Stimulated activated CD8-positive, alpha-beta memory T cell treated with anti-CD3 and anti-CD28 coated beads, Interleukin-7, amount 100 ng/mL, for 24 hours (primary cell): ENCODE measurements at places on chromosomes 5 and 9.

DNA sequence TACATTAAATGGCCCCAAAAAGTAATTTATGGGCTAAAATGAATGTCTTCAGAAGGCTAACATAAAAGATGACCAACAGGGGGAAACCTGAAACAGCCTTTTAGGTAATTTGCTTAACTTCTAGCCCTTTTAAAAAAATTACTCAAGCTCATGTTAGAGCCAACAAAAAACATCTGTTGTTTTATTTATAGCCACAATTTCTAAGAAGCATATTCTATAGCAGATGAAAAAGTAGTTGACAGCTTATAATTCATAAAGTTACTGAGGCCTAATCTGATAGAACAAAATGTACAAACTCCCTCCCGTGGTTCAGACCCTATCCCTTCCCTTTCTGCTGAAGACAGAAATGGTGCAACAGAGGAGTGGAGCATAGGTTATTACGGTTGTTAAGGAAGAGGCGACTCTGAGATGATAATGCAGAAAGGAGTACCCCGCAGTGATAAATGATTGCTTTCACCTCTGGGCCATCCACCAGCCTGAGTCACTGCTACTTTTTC, 46.1 kb downstream of the PIK3R1 start:
- no peak for DNase-seq

DNA sequence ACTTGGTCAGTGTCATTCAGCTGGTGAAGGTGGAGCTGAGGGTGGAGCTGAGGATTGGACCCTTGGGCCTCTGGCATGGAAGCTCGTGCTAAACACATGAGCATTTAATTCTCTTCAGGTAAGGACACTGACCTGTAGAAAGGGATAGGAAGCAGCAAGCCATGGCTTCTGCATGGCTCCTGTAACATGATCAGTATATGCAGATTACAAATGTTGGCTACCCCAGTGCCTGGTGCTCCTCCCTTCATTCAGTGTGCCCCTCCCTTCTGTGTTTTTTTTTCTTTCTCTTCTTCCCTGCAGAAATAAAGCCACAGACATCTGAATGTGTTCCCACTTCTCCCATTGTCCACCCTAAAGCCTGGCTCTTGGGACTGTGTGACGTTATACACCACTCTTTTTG, 52.9 kb downstream of the ARHGAP26 start:
- DNase-seq: no peak

DNA sequence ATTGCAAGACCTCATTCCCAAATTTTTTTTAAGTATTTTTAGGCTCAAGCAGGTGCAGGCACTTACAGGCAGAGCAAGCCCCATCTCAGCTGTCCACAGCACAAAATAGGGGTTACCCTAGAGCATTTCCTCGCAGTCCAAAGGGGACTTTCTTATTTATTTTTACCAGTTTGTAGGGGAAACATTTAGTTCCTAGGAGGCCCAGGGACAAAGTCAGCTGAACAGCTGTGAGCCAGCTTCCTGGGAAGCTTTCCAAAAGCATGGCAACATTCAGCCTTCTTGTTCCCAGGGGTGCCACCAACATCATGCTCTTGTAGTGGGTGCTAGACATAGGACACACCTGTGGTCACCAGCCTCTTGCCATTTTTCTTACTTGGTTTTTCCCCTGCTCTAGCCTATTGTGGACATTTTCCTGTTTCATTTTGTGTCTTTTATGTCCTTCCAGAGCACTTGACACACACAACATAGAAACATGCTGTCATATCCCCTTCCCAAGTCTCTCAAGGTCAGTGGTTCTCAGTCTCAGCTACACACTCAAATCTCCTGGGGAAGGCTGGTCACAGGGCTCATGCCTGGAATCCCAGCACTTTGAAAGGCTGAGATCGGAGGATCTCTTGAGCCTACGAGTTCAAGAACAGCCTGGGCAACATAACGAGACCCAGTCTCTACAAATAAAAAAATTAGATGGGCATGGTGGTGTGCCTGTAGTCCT, 38.2 kb downstream of the HAVCR1 start:
- no peak for DNase-seq

DNA sequence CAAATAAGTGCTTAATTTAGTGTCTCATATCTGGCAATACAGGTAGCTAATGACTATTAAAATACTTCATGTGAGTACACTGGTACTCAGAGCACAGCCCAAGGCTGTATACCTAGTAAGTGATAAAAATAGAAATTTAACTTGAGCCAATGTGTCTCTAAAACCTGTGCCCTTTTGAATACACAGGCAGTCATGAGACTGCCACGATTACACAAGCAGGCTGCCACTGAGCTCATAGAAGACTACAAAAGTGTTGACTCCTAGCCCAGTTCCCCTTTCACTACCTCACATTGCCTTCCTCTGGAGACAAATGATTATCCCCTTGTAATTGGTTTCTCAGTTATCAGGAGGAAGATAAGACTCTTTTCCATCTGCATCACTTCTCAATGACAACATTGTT, 66.3 kb upstream of the PAPPA start:
- DNase-seq: no peak

DNA sequence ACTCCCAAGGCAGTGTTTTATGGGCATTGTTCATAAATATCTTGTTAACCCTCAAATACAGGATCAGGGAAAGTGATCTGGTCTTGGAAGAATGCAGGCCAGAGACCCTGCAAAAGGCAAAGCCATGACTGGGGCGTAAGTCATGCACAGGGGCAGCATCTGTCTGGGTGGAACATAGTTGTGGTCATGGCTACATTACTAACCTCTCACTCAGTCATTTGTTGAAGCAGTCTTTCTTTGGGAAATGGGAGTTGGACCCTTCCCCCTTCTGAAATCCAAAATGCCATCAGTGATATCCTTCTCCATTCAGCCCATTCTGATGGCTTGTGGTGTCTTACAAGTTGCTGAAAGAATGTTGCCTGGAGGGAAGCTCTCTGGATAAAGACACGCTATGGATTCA, 68.1 kb downstream of the GDNF start:
- no peak for DNase-seq

DNA sequence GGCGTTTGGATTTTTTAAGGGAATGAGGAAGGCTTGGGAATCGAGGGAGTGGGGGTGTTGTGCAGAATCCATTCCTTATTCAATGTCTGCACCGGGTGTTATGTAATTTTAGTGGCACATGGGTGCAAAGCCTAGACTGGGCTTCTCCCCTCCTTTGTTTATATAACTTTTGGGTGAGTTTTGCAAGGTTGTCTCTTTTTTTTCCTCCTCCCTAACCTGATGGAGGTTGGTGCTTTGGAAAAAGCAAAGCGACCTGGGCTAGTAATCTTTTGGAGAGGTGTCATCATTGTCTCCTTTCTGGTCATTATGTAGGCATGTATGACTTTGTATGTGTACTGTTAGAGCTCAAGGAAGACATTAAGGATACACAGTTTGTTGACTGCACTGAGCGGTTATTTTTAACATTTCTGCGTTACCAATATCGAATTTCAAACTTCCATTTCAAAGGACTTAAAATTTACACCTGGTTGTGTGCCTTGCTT, 3.1 kb downstream of the SMARCA2 start:
- no peak for DNase-seq

GRCh38 chr5:92635001-92635461, 946.0 kb downstream of the NR2F1-AS1 start:
- DNase-seq: no peak

DNA sequence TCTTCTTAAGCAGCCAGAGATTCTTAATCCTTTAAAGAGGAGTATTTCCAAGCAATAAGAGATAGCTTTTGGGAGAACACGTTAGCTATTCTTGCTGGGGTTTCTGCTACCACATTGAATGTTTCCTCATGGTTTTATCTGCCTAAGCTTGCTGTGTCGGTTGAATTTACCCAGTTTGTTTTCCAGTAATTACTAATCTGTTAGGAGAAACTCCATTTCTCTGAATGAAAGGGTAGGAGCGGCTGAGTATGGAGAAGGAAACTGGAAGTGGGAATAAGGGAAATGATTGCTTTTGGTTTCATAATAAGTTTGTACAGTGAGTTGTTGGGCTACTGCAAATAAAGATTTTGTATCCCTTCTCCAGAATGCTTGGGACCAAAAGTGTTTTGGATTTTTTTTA, 1.2 kb downstream of the JAK2 start:
- no peak for DNase-seq

DNA sequence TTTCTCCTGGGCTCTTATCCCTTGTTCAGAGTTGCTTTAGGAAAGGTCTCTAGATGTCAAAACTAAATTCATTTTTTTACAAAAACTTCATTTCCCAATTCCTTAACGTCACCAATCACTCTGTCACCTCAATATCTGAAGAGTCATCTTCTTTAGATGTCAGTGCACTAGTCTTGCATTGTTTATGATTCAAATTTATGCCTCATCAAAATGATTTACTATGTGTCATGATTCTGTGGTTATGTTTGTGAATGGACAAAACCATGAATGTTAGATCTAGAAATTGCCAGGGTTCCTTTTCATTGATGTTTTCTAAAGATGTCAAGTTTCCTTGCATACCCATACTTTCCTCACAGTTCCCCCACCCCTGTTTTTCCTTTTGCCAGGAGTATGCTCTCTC, 21.5 kb downstream of the CWC27 start:
- no peak for DNase-seq

GRCh38 chr5:134845335-134845851, 375 bp upstream of the C5orf24 start:
- no peak for DNase-seq

- DNase-seq: no peak
Observed at GRCh38 chr5:5332287-5332686, 90.2 kb upstream of the ICE1 start.

DNA sequence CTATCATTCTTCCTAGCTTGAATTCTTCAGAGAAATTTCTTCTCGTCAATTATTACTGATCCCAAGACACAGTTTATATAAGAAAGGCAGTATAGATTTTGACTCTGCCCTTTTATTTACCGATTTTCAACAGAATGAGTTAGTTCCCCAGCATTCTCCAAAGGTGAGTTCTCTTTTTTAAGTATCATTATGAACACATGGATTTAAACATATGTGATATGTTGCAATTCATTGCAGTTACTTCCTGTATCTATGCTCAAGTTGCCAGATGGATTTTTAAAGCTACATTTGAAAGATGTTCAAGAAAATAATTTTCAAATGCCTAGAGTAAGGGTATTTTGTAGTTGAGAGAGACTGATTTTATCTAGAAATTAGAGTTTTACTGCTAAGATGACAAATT, 8.4 kb downstream of the WDR41 start:
- no peak for DNase-seq

DNA sequence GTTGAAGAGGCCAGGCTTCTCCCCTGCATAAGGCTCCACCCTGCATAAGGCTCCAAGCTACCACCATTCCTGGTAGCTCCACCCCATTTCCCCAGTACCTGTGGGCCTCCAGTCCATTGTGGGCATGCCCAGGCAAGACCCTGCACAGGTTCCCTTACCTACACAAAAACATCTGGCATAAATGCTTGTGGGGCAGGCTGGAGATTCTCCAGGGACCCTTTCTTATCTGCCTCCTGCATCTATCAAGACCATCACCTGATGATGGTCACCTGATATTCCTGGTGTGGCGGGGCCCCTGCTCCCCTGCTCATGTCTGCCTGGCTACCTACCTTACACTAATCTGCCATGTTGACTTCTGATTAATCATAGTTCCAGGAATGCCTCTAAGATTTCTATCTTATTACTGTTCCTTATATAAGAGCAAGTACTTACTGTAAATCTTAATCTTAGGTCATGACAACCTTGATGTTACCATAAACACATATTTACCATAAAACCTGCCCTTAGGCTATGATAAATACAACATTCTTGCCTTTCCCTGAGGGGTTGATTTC, 41.0 kb downstream of the FGD3 start:
- no peak for DNase-seq

- DNase-seq: no peak
Observed at GRCh38 chr5:40260361-40260760, 419.4 kb upstream of the PTGER4 start.

DNA sequence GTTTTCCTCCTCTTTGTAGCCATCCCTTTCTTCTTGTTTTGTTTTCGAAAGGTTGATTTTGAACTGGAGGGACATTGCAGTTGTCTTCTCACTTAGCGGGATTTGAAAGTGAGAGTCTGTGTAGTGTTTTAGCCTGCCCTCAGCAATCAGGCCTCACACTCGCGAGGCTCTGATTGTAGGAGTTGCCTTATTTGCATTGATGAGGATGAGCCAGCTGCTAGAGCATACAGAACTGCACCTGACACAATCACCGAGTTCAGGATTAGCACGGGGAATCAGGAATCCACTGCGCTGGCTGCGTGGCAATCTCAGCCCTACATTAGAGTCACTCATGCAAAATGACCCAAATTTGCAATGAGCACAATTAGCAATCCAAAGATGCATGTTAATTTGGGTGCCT, 122.5 kb upstream of the TMEM161B start:
- no peak for DNase-seq

GRCh38 chr5:162529886-162530285, 462.3 kb downstream of the GABRG2 start:
- DNase-seq: no peak

DNA sequence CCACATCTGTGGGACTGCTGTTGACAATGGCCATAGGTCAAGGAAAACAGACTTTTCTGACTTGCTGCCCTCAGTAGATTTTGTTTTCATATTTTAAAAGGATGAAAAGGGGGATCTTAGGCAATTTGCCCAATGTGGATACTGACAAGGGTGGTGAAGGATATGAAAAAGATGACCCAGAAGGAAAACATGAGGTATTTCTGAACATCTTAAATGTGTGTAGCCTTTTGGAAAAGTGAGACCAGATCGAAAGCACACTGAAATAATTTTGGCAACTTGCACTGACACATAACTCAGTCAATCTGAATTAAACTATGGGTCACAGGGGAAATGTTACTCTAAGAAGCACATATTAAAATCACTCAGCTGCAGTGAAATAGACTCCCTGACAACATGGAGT, 1793.0 kb upstream of the ACO1 start:
- no peak for DNase-seq

DNA sequence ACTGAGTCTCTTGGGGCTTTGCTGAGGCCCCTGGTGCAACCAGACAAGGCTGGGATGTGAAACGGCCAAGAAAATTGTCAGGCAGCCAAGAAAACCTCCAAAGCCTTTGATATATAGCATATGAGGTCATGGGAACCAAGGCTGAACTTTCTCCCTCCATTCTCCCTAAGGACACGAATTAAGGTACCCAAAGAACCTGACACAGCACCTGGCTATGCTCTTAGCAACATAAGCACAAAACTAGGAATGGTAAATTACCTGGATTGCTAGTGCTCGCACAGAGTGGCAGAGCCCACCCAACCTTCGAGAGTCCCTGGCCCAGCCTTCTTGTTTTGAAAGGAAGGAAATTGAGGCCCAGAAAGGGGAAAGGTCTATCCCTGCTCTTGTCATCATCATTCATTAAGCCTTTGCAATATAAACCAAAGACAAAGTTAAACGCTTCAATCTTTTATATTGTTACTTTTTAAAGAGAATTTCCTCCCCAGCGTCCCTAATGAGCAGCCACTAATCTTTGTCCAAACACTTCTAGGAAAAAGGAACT, 220.0 kb upstream of the NR4A3 start:
- DNase-seq: no peak

DNA sequence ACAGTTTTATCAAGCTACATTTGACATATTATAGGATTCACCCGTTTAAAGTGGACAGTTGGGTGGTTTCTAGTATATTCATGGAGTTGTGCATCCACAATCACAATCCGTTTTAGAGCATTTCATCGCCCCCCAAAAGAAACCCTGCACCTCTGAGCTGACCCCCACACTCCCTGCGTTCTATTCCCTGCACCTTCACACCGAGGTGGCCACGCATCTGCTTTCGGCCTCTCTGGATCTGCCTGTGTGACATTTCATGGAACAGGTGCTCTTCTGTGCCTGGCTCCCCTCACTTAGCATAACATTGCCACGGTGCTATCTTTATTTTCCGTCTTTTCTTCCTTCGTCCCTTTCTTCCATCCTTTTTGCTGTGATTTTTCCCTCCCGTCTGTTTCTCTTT, 32.7 kb downstream of the HRH2 start:
- no peak for DNase-seq
